SK-N-SH treated with all-trans-retinoic acid at 6 μM for 48 hours (cell line): ENCODE measurements at places on chromosomes 16 and 17.
A peak's percentile ranks its signal among the peaks of the same experiment; 100 is the strongest.

- no peak for ATAC-seq
Observed at GRCh38 chr17:58387834-58388233, 29.5 kb downstream of the RNF43 start.

DNA sequence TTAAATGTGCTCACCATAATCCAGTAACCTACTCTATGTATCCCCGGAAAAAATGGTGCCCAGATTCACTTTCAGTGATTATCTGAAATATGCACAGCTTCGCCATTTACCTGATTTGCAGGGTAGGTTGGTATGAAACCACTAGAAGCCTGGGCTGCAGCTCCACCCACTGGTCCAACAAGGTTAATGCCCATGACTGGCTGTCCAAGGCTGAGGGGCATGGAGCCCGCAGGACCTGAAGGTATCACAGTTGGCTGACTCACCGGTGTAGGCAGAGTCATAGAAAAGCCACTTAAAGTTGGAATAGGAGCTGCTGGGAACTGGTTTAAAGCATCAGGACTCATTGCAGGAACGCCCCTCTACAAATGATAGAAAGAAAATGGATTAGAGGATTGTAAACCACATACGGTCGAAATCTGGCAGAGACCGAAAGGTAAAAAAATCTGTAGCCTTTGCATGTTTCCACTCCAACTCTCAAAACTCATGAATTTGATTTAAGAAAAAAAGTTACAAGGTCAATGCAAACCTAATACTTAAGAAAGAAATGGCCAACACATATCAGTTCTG, 38.6 kb downstream of the SYNRG start:
- ATAC-seq, result peak; percentile 100

DNA sequence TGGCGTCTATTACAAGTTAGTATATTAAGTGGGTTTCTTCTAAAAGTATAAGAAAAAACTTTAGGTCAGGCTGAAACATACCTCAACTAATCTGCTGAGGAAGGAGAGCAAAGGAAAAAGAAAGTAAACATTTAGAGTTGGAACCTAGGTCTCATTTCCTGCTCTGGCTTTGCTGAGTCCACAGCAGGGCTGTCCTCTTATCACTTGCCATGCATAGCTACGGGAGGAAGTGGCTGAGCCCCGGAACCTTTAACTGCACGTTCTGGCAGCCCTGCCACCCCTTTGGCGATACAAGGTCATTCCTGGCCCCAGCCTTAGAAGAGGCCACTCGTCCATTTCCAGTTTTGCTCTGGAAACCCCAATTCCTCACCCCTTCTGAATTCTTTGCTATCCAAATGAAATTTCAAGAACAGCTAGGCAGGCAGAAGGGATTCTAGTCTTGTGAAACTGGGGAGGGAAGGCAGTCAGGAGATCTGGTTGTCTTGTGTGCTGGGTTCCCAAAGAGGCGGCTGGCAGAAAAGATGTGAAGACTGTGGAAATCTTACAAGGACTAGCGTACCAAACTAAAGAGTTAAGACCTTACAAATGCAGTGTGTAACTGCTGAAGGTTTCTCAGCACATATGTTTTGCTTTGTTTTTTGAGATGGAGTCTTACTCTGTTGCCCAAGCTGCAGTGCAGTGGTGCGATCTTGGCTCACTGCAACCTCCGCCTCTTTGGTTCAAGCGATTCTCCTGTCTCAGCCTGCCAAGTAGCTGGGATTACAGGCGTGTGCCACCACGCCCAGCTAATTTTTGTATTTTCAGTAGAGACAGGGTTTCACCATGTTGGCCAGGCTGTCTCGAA, 19.1 kb downstream of the WIPI1 start:
- no peak for ATAC-seq

GRCh38 chr17:56943505-56944125, 17.2 kb downstream of the COIL start:
- ATAC-seq, result no peak

- ATAC-seq, result peak; percentile 92
Observed at GRCh38 chr16:84308120-84308519, 13.4 kb downstream of the WFDC1 start.

DNA sequence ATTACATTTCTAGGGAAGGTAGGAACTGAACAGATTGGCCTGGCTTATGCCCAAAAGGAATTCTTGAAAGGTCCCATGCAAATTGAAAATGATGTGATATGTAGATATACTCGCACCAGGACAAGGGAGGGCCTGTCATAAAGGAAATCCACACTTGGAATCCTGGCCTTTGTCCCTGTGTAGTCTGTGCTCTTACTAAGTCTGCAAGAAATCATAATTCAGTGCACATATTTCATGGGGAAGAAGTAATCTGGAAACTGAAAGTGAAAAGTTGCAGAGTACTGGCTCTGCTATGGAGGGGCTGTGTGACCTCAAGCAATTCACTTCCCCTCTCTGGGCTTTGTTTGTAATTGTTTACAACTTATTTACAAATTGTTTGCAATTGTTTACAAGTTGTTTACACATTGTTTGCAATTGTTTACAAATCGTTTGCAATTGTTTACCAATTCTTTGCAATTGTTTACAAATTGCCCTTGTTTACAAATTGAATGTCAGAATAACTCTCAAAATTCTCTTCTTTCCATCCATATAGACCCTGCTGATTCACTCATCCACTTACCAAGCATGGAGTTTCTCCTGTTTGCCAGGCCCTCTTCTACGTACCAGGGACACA, 12.9 kb downstream of the SCNN1G start:
- ATAC-seq, result no peak

GRCh38 chr17:37358098-37358829, 17.5 kb upstream of the C17orf78 start:
- peak; percentile 68 for ATAC-seq

- no peak for ATAC-seq
Observed at GRCh38 chr17:2482218-2482617, 29.5 kb downstream of the METTL16 start.

DNA sequence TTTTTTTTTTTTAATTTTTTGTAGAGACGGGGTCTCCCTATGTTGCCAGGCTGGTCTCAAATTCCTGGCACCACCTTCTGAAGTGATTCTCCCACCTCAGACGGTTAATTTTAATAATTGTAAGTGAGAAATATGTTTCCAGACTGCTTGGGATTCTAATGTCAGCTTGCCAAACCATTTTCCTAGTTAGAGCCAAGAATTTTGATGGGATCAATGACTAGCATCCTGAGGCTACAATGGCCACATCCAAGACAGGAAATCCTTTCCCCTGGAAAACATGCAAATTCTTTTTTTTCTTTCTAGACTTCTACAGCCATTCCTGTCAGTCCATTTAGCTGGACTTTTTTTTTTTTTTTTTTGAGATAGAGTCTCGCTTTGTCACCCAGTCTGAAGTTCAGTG, 32.6 kb downstream of the IGF2BP1 start:
- no peak for ATAC-seq

DNA sequence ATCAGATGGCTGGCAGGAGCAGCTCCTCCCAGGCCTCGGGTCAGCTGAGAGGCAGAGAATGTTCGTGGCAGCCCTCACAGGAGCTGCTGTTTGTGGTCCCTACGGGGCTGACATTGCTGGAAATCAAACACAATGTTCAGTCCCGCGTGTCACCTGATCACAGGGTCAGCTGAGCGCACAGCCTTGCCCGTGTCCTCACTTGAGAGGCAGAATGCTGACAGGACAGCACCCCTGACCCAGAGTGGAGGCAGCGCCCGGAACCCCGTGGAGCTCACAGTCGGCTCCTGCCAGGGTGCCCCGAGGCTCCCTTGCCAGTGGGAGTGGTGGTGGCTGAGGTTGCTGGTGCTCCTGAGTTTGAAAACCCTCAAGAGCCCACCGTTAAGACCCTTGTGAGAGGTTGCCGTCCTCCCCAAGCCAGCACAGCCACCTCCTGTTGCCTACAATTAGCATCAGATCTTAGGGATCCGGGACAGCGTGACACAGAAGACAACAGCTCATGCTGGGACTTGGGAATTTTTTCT, 3.6 kb upstream of the CHMP6 start:
- no peak for ATAC-seq

DNA sequence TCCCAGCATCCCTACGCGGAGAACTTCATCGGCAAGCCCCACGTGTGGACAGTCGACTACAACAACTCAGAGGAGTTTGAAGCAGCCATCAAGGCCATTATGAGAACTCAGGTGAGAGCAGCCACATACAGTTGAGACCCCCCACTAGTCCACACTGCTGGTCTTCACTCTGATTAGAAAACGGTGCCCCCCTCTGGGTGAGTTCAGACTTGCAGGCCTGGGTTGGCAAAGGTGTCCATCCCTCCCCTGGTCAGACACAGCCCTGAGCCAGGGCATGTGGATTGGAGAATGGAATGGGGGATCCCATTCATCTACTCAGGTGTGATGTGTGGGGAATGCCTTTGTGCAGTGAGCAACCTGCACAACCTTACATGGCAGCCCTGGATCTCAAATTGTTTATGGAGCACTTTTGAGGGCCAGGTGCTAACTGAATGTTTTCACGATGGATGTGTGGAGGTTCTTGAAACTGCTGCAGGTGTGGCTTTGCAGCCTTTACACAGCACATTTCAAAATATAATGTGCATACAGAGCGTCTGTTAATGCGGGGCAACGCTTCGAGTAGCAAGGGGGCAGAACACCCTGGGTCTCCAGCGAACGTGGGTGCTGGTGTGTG, 72.6 kb downstream of the MGAT5B start:
- peak; percentile 65 for ATAC-seq

DNA sequence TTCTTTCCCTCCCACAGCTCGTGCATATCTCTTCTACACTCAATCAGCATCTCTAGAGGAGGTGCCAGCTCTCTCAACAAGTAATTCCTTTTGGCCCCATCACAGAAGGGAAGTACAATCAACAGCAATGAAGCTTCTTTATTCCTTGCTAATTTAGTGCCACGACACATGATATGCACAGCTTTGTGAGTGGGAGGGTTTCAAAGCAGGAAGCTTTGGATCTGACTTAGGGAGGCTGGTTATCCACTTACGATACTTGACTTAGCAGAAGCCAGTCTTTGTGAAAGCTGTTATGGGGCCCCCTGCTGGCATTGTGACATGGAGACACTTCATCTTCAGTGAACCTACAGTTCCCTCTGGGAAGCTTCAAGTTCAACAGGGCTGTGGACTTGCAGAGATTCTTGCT, 81.0 kb downstream of the TMEM100 start:
- ATAC-seq, result peak; percentile 97

DNA sequence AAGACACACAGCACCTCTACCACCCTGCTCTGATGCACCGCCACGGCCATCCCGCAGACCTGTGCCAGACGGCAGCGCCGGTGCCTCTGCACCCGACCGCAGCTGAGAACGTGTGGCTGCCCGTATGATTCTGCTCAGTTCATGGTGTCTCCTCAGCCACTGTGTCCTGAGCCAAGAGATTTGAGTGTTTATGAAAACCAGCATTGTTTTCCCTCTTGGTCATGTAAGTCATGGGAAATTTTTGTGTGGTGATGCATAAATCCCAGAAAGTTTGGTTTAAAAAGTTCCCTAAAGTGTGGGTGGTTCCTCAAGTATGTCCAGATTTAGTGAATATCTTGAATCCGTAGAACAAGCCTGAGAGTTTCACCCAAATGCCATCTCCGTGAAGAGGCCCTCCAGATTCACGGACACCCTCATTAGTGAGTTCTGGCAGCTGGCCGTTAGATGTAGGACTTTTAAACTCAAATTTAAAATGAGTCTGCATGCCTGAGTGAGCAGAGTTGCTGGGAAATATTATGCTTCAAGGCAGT, 57.6 kb downstream of the CDRT4 start:
- peak; percentile 90 for ATAC-seq

DNA sequence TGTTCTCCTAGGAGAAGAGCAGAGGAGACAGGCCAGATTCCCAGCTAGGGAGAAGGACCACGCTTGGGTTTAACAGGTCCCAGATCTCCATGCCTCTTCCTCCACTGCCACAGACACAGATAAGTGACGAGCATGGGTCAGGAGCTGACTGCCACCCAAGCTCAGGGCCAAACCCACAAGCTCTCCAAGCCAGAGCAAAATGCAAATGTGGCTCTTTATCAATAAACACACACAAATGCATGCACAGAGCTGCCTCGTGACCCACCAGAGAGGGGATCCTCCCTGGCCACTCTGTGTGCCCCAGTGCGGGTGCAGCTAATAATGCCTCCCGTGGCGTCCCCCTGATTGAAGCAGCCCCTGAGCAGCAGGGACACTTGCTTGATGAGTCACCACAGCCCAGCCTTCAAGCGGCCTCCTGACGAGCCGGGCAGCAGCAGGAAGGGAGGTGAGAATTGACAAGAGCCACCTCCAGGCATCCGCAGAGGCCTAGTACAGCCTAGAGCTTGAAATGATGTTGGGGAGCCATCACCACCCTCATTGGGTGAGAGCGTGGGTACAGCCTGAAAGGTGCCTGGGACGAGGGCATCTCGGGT, 143.9 kb downstream of the CCDC182 start:
- no peak for ATAC-seq

- ATAC-seq, result no peak
Observed at GRCh38 chr16:3383045-3383448, 17.8 kb downstream of the ZSCAN32 start.

DNA sequence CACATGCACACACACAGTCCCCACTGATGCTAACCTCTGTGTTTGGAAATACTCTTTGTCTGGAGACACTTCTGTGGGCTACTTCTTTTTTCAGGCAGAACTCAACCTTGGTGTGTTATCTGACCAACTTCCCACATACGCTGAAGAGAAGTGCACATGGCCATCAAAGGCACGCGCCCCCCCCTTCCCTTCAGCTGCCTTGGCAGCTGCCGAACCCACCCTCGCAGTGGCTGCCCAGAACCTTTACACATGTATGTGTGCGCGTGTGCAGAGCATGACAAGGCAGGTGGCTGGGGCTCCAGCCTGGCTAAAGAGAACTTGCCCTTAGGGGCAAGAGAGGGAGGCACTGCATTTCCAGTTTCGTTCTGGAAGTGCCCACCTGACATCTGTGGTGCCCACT, 3.9 kb downstream of the RAPGEFL1 start:
- no peak for ATAC-seq

GRCh38 chr16:843771-844170, 43.2 kb upstream of the GNG13 start:
- ATAC-seq, result no peak

- ATAC-seq, result no peak
Observed at GRCh38 chr16:88883946-88884345, 17.5 kb upstream of the PABPN1L start.

GRCh38 chr16:17342031-17342430, 128.7 kb downstream of the XYLT1 start:
- no peak for ATAC-seq

DNA sequence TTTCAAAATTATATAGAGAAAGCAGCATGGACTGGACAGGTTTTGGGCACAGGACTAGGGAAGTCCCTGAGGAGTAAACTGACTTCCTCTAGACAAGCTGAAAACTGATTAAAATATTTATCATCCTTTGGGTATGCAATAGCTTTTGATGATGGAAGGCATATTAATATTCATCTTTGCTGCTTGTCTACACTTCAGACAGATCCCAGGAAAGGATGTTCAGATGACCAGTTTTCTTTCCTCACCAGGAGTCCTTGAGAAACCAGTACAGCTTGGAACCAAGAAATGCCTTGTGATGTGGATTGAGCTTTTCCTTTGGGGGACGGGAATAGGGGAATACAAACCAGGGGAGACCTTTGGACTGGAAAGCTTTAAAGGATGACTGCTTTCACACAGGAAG, 195.5 kb downstream of the FTO start:
- peak; percentile 40; the same call in 2 of the 3 replicates for ATAC-seq
